ENCODE measurements at places on chromosomes 5 and 9. TPM values are rescaled to one million over a fixed set of nuclear protein-coding genes. Genes with fewer than 3 reads are reported as not detected.

GRCh38 chr9:75824816-75825568, 65.5 kb upstream of the PCSK5 start:
- DNase-seq = peak; percentile 39
- H3K4me3 ChIP-seq = no peak overlapping the region
- H3K36me3 ChIP-seq = no peaks in the 10 kb centered on the region
- H3K4me1 ChIP-seq = peaks cover 11% of the 10 kb centered on the region
- no peaks in the 10 kb centered on the region for H3K27me3 ChIP-seq

GRCh38 chr5:61200582-61201155, 38.4 kb upstream of the SMIM15 start:
- H3K36me3 ChIP-seq = no peaks in the 10 kb centered on the region
- no peak overlapping the region for H3K27ac ChIP-seq
- H3K4me1 ChIP-seq = no peaks in the 10 kb centered on the region

DNA sequence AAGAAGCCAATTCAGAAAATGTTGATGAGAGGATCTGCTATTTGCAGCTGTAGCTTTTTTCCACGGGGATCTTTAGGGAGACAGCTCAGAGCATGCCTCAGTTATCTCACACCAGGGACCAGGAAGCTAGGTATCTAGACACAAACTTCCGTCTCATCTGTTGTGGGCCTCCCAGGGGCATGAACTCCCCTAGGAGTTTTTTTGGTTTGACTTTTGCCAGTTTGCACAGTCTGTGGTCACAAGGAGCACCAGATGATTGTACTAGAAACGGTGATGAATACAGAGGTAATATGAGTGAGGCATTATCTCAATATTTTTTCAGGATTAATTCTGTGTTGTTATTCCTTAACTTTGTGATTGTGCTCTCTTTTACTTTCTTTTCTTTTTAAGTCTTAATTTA, 533.2 kb upstream of the SEMA6A start:
- H3K36me3 ChIP-seq = no peaks in the 10 kb centered on the region
- no peaks in the 10 kb centered on the region for H3K27me3 ChIP-seq
- DNase-seq = no peak
- H3K4me1 ChIP-seq = no peaks in the 10 kb centered on the region
- H3K4me3 ChIP-seq = no peak overlapping the region

- DNase-seq = no peak
- no peak overlapping the region for H3K4me3 ChIP-seq
- H3K36me3 ChIP-seq = no peaks in the 10 kb centered on the region
- no peaks in the 10 kb centered on the region for H3K4me1 ChIP-seq
- no peak overlapping the region for H3K27ac ChIP-seq
Measured at GRCh38 chr5:146793709-146794108, 84.8 kb downstream of the PPP2R2B start.

Gene NTNG2
- 0.44 TPM for total RNA-seq

DNA sequence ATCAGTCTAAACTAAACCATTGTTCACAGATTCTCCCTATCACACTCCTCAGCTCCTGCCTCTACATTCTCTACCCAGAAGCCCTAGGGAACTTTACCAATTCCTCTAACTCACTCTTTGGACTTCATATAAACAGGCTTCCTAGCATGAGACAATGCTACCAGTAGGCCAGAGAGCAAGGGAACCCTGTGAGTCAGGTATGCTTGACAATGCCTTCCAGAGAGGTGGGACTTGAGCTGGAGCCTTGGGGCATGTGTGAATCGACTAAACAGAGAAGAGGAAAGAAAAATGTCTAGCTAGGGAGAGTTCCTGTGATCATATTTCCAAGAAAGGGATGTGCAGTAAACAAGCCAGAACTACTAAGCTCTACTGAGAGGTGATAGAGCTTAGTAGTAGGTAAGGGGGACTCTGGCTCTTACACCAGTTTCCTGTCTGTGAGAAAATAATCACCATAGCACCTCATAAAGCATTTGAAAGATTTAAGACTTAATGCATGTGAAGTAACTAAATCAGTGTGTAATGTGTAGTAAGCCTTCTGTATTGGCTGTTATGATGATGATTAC, 6.4 kb upstream of the RFK start:
- no peak overlapping the region for H3K4me3 ChIP-seq
- H3K36me3 ChIP-seq = no peaks in the 10 kb centered on the region
- no peak overlapping the region for H3K27ac ChIP-seq
- DNase-seq = no peak
- H3K4me1 ChIP-seq = no peaks in the 10 kb centered on the region

DNA sequence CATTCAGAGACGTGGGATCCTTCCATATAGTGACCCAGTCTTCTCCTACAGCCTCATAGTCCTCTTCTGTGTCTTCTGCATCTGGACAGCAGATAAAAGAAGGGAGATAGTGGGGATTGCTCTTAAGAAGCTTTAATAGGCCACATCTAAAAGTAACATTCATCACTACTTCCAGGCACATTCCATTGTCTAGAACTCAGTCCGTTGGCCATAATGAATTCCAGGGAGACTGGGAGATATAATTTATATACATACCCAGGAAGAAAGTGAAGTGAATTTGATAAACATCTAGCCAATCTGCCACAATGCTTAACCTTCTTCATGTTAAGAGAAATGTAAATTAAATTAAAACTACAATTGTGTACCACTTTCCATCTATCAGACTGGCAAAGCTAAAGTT, 22.5 kb upstream of the GLIPR2 start:
- no peak overlapping the region for H3K27ac ChIP-seq
- peaks cover 6% of the 10 kb centered on the region for H3K4me1 ChIP-seq
- DNase-seq = no peak
- H3K36me3 ChIP-seq = no peaks in the 10 kb centered on the region
- H3K27me3 ChIP-seq = no peaks in the 10 kb centered on the region
- no peak overlapping the region for H3K4me3 ChIP-seq

GRCh38 chr5:55159763-55160492, at the start of gene GPX8:
TSS of gene GPX8 (plus strand) at chr5:55160171. CDS start at chr5:55160193, 22 bp downstream.
- peak; percentile 47 for DNase-seq
- no peaks in the 10 kb centered on the region for H3K27me3 ChIP-seq
- H3K4me1 ChIP-seq = no peaks in the 10 kb centered on the region
- H3K4me3 ChIP-seq = peak within 1 kb of the TSS; percentile 22

GRCh38 chr9:118782790-118783463, 586.3 kb downstream of the BRINP1 start:
- H3K27me3 ChIP-seq = no peaks in the 10 kb centered on the region
- H3K4me1 ChIP-seq = no peaks in the 10 kb centered on the region
- H3K27ac ChIP-seq = no peak overlapping the region
- H3K4me3 ChIP-seq = no peak overlapping the region

- no peaks in the 10 kb centered on the region for H3K27me3 ChIP-seq
- no peak overlapping the region for H3K27ac ChIP-seq
- DNase-seq = no peak
- no peaks in the 10 kb centered on the region for H3K36me3 ChIP-seq
- H3K4me1 ChIP-seq = no peaks in the 10 kb centered on the region
Measured at GRCh38 chr9:35681341-35682002, 7.7 kb downstream of the CA9 start.

DNA sequence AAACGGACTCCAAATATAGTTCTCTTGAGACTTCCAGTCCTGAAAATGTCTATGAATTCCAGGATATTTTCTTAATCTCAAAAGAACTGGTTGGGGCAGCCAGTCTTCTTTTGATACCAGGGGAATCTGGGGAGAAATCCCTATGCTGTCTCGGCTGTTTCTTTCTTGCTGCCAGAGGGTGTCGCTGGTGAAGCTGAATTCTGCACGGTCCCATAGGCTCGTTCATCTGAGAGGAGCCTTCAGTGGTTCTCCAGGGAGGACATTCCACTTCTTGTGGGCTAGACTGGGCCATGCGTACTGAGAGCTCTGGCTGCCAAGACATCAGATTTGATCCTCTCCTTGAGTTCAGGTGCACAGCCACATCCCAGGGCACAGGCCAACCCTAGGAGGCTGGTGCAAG, 155.0 kb upstream of the CLINT1 start:
- H3K4me3 ChIP-seq = no peak overlapping the region
- no peaks in the 10 kb centered on the region for H3K36me3 ChIP-seq
- DNase-seq = peak; percentile 1
- H3K27me3 ChIP-seq = no peaks in the 10 kb centered on the region

DNA sequence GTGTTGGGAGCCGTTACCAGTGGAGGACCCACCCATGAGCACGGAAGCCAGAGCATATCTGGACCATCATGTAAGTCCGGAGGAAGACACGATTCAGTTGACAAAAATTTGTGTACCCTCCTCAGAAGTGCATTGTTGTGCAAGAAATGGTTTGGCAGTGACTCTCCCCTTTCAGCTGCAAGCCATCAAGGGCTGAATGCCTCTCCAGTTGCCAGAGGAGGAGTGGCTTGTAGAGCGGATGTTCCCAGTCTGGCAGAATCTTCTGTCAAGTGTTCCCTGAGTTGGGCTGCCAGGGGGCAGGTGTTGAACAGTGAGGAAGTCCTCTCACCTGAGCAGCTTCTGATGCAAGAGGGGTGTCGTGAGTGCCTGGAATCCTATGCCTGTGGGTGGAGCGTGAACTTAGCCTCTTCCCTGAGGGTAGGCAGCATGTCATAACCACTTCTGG, 27.6 kb upstream of the CDKN2AIPNL start:
- no peak overlapping the region for H3K4me3 ChIP-seq
- H3K36me3 ChIP-seq = no peaks in the 10 kb centered on the region
- H3K4me1 ChIP-seq = peaks cover 45% of the 10 kb centered on the region
- H3K27ac ChIP-seq = peak overlapping the region; percentile 92
- H3K27me3 ChIP-seq = no peaks in the 10 kb centered on the region

- no peaks in the 10 kb centered on the region for H3K27me3 ChIP-seq
- no peaks in the 10 kb centered on the region for H3K36me3 ChIP-seq
- peaks cover 2% of the 10 kb centered on the region for H3K4me1 ChIP-seq
- DNase-seq = no peak
- no peak overlapping the region for H3K27ac ChIP-seq
- no peak overlapping the region for H3K4me3 ChIP-seq
Measured at GRCh38 chr9:36045610-36046009, 8.9 kb downstream of the RECK start.

- H3K27ac ChIP-seq = no peak overlapping the region
- no peak for DNase-seq
- H3K4me1 ChIP-seq = no peaks in the 10 kb centered on the region
- H3K4me3 ChIP-seq = no peak overlapping the region
- no peaks in the 10 kb centered on the region for H3K36me3 ChIP-seq
Measured at GRCh38 chr5:126023994-126024441, 399.2 kb upstream of the GRAMD2B start.

Gene TLE1
- 56.7 TPM for total RNA-seq

DNA sequence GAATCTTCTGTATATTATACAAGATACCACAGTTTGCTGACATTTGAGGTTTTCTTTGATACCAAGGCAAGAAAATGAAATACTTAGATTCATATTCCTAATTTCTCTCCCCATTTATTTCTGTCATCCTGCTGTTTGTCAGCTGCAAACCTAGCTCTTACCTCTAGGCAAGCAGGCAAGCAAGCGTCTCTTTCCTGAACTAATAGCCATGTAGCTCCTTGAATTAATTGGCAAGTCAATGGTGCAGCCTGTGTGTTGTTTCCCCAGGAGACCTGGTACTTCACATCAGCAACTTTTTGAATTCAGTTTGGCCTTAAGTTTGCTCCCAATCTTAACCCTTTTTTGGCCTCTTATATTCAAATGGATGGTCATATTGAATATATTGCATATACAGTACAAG, 573.6 kb upstream of the ARRDC3 start:
- DNase-seq = no peak
- H3K27me3 ChIP-seq = no peaks in the 10 kb centered on the region
- no peak overlapping the region for H3K27ac ChIP-seq
- no peaks in the 10 kb centered on the region for H3K36me3 ChIP-seq

Gene TRMO
- total RNA-seq = 60.3 TPM

Gene SH3RF2
- 11.3 TPM for total RNA-seq

DNA sequence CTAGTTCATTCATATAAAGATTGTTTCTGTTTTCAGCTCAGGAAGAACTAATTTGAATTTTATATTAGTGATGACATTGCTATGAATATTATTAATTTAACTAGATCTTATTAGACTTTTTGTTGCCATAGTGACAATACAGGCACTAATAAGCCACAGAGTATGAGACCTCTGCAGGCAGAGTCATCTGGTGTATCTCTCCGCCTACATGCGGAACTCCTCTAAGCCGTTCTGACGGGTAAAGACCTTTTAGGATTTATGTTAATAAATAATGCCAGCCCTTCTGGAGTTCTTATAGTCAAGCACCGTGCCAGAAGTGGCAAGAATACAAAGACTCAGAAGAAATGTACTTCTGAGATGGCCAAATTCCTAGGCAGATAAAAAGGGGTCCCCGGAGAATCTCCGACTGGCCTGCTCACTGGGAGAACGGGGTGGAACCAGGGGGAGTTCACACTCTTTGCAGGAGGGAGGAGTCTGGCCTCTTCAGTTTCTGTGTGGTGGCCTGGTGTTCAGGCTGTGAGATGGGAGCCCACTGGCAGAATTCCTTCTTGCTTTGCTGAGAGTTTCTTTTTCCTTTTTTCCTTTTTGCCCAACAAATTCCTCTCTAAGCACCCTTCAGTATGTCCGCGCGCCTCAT, 85.1 kb upstream of the IL12B start:
- no peak overlapping the region for H3K27ac ChIP-seq
- H3K27me3 ChIP-seq = no peaks in the 10 kb centered on the region
- no peak for DNase-seq
- no peak overlapping the region for H3K4me3 ChIP-seq
- no peaks in the 10 kb centered on the region for H3K36me3 ChIP-seq

DNA sequence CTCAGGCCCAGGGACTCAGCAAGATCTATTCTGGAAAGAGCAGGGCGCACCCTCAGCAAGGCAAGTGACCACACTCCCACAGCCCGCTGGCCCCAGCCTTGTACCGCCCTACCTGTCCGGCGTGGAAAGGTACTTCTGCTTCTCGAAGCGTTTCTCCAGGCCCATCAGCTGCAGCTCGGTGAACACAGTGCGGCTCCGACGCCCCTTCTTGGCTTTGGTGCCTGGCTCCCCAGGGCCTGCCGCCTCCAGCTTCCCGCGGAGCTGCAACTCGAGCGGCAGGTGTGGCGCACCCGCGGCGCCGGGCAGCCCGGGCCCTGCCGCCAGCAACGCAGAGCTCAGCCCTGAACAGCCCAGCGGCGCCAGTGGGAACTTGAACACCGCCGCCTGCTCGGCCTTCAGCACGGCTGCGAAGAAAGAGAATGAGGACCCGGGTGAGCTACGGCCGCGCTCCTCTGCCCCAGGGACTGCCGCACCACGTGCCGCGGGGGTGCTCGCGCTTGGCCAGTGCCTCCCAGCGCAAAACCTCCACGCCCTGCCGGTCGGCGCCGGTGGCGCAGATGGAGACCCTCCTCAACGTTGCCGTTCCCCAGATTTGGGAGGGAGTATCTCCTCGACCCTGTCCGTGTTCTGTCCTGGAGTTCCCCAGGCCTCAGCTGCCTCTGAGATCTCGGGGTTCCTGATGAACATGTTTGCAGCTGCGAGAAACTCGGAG, 2.2 kb downstream of the BARX1 start:
- H3K4me3 ChIP-seq = no peak overlapping the region
- peaks cover 73% of the 10 kb centered on the region for H3K27me3 ChIP-seq
- DNase-seq = peak; percentile 70
- no peaks in the 10 kb centered on the region for H3K36me3 ChIP-seq

GRCh38 chr5:72878854-72879253, 62.4 kb downstream of the TNPO1 start:
- H3K27ac ChIP-seq = peak overlapping the region; percentile 79
- no peaks in the 10 kb centered on the region for H3K27me3 ChIP-seq
- peak; percentile 71 for DNase-seq
- H3K4me1 ChIP-seq = peaks cover 23% of the 10 kb centered on the region
